ENCODE measurements at places on chromosomes 6 and 20.

- no peak for DNase-seq
Measured at GRCh38 chr20:57267158-57267821, 849 bp upstream of the BMP7 start.

GRCh38 chr20:34974246-34974645, 18.6 kb downstream of the MYH7B start:
- no peak for DNase-seq

DNA sequence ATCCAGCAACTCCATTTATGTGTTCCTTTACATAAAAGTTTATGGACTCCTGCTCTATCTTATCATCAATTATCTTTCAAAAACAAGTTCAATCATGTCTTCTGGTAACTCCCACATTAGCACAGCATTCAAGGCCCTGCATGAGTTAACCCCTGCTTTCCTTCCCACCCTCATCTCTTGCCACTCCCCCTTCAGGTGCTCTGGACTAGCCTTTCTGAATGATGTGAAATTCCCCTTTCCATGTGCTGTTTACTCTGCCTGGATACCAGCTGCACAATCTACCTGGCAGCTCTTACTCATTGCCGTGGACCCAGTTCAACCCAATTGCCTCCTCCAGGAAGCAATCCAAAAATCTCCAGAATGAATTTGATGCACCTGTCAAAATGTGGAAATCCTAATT, 11.9 kb downstream of the ADGRF4 start:
- no peak for DNase-seq

- DNase-seq: no peak
Measured at GRCh38 chr20:13342469-13343242, 121.6 kb downstream of the ISM1 start.

GRCh38 chr20:22429175-22430153, 154.9 kb downstream of the FOXA2 start:
- no peak for DNase-seq

DNA sequence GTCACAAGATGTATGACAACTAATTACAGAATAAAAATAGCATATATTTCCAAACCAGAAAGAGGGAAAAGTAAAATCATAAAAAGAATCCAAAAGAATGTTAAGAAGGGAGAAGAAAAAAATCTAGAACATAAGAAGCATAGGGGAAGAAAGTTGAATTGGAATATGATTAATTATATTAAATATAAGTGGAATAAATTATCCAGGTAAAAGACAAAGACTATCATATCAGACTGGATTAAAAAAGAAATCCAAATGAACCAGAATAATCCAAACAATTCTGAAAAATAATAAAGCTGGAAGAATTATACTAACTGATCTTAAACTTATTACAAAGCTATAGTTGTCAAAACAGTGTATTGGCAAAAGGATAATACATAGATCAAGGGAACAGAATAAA, 23.6 kb downstream of the CSNK2A1 start:
- DNase-seq: no peak

DNA sequence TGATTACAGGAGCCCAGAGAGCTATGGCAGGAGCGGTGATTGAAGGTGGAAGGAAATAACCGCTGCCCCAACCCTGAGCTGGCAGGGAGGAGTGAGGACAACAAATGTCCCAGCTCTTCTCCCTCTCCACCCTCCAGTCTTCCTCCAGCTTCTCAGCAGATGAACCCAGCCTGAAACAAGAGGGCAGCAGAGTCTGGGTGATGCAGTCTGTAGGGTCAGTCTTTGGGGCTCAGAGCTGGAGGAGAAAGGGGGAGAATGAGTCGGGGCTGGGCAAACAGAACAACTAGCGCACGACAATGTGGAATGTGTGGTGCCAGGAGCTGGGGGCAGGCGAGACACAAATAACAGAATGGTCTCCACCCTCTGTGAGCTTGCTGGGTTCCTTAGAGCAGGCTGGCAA, 4.5 kb upstream of the GUCA1A start:
- DNase-seq: no peak

- DNase-seq: no peak
Measured at GRCh38 chr6:100203400-100203799, 209.4 kb upstream of the MCHR2 start.

All from activated T-cell treated with anti-CD3 and anti-CD28 coated beads, Interleukin-2, amount 50 U/mL, for 4 hours (primary cell).